ENCODE measurements at places on chromosomes 5 and 9. TPM values are rescaled to one million over a fixed set of nuclear protein-coding genes. Genes with fewer than 3 reads are reported as not detected.

DNA sequence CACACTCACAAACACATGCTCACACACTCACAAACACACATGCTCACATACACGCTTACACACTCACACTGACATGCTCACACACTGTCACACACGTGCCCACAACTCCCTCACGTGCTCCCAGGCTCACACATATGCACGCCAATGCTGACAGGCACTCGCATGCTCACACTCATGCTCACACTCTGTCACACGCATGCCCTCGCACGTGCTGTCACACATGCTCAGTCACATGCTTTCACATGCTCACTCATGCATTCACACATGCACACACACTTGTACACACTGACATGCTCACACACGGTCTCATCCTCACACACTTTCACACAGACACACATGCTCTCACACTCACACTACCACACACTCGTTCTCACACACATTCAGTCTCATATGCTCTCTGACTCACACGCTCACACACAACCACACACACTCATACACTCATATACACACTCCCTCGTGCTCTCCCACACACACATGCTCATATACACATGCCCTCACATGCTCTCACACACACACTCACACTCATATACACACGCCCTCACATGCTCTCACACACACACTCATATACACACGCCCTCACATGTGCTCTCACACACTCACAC is 10.3 kb downstream of the CCDC187 start:
- no peak for DNase-seq

GRCh38 chr5:56686337-56687195 is 128.8 kb upstream of the MAP3K1 start:
- no peak for DNase-seq

- peak; percentile 63 for DNase-seq
Observed at GRCh38 chr9:117720555-117720954, 16.4 kb downstream of the TLR4 start.

GRCh38 chr5:145856285-145856818 is 16.5 kb downstream of the GRXCR2 start:
- peak; percentile 79 for DNase-seq

Gene DIRAS2
- total RNA-seq, result 1.1 TPM

DNA sequence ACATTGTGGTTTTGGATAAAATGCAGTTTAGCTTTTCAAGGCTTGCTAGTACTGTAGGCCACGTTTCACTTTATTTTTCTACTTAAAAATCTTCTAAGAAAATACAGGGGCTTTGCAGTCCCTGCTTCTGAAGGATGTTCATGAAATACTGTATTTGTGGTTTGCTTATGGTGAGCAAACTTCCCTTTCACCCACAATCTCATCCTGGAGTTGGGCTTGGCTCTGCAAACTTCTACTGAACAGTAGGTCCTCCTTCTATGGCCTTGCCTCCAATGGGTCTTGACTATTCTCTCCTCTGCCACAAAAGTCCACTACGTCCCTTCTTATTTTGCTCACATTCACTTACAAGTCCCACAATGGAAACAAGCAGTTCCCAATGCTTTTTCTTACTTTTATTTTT is 502.7 kb upstream of the KLF4 start:
- no peak for DNase-seq

GRCh38 chr9:109907810-109908458 is 127.9 kb downstream of the PALM2AKAP2 start:
- no peak for DNase-seq

DNA sequence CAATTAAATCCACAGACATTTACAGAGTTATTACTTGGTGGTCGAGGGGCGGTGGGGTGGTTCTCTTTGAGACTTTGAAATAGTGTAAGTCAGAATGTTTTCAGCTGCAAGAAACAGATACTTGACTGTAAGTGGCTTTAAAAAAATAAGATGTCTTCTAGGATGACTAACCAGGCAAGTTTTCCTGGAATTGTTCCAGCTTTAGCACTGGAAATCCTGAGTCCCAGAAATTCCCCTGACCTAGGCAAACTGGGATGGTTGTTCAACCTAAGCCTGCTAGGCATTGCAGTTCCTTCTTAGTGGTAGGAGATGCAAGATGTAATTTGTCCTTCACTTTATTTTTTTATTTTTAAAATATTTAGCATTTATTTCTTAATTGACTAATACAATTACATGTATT is 169.5 kb upstream of the POC5 start:
- DNase-seq, result no peak

Gene CNTNAP3
- total RNA-seq, result 9.8 TPM

- DNase-seq, result no peak
Observed at GRCh38 chr5:134226441-134227192, 744 bp upstream of the PPP2CA start.

GRCh38 chr5:122921826-122922225 is 76.4 kb downstream of the SNX24 start:
- no peak for DNase-seq

DNA sequence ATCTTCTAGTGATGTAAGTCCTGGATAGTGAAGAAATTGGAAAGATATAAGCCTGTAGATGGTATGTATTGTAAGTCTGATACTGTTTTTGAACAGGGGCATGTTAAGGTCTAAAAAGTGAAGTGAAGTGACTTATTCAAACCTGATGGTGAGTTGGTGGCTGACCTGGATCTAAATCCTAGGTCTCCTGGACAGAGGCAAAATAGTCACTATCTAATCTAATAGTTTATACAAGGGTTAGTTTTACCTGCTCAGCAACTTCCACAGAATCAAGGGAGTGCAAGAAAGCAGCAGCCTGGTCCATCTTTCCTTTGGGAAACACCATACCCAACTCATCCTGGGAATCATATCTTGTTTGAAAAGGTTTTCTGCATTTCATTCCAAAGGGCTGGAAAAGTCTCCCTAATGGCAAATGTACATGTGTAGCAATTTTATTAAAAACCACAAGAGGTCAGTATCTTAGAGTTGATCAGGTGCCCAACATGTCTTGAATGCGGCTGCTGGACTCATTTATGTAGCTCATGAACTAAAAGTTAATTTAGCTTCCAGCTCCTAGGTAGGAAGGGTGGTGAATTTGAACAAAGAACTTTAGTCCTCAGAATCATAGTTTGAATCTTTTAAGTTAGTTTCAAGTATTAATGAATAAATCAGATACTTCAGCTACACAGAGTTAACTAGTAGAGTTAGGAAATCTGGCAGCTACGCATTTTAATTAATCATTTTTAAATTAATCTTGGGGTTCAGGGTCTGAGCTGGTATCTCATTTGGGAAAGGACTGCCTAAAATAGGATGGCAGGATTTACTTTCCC is 26.0 kb downstream of the SKP2 start:
- no peak for DNase-seq

GRCh38 chr9:117555964-117556629 is 141.2 kb upstream of the ASTN2 start:
- no peak for DNase-seq

Gene CARTPT
- 39.8 TPM for total RNA-seq

DNA sequence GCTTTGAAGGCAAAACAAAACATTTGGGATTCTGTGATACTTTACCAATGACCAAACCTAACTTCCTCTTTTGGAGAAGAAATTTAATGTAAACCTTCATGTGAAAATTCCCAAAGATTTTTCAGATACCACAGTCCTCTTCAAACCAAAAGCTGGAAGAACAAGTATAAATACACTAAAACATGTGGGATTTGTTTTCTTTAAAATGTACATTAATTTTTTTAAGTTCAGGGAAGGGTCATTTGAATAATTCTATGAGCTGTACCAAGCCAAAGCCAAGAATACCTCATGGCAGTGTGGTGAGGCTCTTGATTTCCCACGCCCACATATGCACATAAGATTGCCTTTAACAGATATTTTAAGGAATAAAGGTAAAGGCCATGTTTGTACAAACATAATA is 28.4 kb upstream of the ITGA1 start:
- DNase-seq, result no peak

DNA sequence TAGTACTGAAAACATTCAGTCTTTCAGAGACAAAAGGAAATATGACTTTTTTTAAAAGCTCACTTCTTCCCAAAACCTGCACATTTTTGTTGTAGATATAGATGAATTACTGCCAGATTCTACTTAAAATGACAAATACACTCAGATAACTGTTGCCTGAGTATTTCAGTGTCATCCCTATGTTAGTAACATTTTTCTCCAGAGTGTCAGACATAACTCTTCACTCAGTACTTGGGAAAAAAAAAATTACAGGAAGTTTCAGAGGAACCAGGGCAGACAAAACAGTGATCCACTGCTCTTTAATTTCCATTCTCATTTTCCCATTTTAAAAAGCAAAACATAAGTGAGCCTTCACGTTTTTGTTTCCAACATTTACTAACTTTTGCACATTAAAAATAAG is 79.3 kb upstream of the ITGA1 start:
- DNase-seq, result no peak

DNA sequence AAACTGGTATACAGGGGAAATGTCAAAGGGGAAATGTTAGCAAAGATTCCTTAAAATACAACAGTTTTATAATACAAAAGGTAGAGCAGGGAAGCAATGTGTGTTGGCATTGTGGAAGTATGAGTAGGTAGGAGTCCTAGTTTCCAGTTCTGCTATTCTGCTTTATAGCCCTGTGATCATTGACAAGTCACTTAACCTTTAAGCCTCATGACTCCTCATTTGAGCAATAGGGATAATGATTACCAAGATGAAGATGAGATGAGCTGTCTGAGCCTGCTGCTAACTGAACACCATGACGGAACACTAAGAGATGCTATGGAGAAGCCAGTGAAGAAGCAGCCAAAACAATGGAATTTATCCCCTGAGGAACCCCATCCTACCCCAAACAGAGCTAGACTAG is 251.7 kb downstream of the PAPPA start:
- DNase-seq, result no peak

DNA sequence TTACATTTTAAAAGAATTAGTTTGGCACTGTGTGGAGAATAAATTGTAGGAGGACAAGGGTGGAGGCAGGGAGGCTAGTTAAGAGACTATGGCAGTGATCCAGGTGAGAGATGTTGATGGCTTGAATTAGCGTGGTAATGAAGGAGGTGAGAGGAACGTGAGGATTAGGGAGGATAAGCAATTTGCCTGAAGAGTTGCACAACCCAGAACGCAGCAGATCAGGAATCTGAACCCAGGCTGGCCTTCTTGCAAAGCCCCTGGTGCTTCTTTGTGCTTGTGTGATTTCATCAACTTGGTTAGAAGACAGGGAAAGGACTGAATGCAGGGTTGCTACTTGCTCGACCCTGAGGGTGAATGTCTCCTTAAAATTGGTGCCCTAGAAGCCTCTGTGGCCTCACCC is 6.9 kb upstream of the SCAMP1 start:
- DNase-seq, result no peak

DNA sequence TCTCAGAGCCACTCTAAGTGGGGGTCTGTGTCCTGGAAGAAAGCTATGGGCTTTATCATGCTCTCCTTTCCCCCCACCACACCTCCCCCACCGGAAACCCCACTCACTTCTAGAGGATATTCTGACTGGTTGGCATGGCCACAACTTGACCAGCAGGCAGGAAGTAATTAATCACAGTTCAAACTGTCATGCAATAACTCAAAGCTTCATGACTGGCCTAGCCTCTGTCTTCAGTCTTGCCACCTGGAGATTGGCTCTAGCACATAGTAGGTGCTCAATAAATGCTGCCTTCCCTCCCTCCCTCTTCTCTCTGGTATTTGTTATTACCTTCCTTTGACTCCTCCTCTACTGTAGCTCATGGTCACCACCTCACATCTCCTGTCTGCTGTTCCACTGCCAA is 124.7 kb downstream of the GABBR2 start:
- DNase-seq, result no peak

DNA sequence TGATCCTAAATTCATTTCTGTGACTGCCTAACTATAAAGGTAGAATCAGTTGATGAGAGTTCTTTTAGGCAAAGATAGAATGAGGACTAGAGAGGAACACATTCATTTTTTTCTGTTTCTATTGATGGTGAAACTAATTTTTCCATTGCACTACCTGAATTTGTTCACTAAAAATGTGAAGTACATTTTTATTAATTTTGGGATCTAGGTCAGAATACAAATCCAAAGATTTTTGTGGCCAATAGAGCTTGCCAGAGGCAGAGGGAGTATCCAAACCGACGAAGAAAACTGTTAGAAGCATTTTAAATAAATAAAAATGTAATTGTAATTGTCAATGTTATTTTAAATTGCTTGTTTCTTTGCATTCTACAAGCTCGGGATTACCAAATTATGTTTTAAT is 78.1 kb downstream of the MTREX start:
- DNase-seq, result no peak

Gene PCDHGB7
- total RNA-seq, result 18.6 TPM

DNA sequence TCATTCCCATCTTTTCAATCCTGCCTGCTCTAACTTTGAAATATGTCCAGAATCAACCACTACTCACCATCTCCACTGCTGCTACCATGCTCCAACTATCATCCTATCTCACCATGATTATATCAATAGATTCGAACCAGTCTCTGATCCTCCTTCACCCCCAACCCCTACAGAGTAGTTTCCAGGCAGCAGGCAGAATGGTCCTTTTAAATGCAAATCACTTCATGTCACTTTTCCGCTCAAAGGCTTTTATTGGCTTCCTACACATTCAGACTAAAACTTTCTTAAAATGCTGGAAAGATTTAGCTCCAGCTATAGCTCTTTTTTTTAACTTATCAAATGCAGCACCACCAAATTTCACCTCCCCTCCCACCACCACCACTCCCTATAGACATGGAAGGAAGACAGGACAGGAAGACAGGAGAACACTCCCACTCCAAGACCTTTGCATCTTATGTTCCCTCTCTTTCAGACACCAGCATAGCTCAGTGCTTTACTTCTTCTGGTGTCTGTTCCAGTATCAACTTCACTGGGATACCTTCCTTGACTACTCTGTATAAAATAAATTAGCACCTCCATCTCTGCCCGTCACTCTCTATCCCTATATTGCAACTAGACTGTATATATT is 9.9 kb upstream of the PPP2R2B start:
- no peak for DNase-seq

- DNase-seq, result no peak
Observed at GRCh38 chr5:148336704-148337435, 1.5 kb downstream of the SPINK9 start.

Gene ANKRD18A
- under 0.01 TPM for total RNA-seq

Gene TEX10
- 19.6 TPM for total RNA-seq

GRCh38 chr9:135216236-135216635 is 128.8 kb downstream of the OLFM1 start:
- peak; percentile 44 for DNase-seq

- DNase-seq, result no peak
Observed at GRCh38 chr5:139246394-139246793, 47.1 kb upstream of the MATR3 start.

DNA sequence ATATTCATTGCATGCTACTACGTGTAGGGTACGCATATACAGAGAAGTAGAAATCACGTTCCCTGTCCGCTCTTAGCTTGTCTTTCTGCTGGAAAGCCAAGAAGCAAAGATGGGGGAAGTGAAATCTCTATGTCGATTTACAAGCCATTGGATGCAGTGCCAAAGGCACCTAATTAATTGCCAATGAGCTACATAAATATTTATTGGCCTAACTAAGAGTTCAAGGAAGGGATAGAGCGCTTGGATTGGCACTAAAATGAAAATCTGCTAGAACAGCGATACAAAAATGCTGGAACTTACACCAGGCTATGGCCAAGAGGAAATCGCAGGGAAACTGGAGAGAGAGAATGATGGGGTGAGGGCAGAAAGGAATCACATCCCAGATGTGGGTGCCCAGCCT is 10.8 kb downstream of the SMIM23 start:
- DNase-seq, result no peak

All from sigmoid colon (tissue), 7 donors.